ENCODE measurements at places on chromosomes 4 and X. TPM values are rescaled to one million over a fixed set of nuclear protein-coding genes. Genes with fewer than 3 reads are reported as not detected.

DNA sequence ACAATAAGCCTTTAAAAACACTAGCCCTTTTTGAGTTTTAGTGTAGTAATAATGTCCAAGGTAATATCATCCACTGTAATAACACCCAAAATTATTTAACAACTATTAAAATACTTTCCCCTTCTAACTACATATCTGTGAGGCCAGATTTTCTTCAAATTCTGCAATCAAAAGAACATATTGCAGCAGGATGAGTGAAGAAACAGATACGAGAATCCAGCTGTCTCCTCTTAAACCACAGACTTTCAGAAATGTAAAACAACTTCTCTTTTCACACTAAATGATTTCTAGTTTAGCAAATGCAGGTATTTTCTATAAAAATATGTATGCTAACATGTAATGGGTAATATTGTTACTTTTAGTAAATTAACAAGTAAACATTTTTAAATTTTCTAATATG is 148.9 kb downstream of the PRDM5 start:
- DNase-seq: no peak

DNA sequence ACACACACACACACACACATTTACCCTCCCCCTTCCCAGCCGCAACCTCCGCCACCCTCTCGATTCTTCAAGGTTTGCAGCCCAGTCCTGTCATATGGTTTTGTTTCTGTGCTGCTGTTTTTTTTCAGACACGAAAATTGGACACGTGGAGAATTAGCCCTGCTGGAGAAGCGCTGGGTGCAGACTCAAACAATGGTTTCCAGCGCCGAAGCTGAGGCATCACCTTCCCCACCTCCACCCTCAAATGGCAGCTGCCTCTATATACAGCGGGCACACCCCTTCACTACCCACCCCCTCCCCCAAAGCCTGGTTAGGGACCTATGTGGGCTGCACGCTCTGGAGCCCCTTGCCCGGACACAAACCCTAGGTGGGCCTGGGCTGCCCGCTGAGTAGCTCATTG is 87.9 kb downstream of the BCOR start:
- no peak for DNase-seq

CENPU gene
- total RNA-seq: 42.5 TPM

SUPT20HL2 gene
- total RNA-seq: not detected

FGF13 gene
- 15.1 TPM for total RNA-seq

GNRHR gene
- total RNA-seq: not detected

ZIC3 gene
- total RNA-seq: 0.02 TPM
